ENCODE measurements at places on chromosomes 5 and 9.

GRCh38 chr9:98906273-98907040, 37.2 kb upstream of the COL15A1 start:
- DNase-seq, result no peak

GRCh38 chr9:128323212-128323730, 632 bp downstream of the COQ4 start:
- DNase-seq, result no peak

DNA sequence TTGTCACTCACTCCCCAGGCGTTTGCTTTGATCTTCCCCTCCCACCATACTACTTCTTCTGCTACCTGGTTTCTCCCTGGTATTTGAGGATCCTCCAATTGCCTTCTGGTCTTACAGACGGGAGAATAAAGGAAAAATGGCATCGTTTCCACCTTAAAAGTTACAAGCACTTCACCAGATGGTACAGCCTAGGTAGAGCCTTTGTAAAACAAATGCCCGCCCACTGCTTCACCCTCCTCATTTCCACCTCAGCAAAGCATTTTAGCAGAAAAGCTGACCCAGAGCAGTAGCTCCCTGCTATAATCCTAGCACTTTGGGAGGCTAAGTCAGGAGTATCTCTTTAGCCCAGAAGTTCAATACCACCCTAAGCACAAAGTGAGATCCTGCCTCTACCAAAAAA, 5.1 kb upstream of the ANXA2R start:
- DNase-seq, result no peak

DNA sequence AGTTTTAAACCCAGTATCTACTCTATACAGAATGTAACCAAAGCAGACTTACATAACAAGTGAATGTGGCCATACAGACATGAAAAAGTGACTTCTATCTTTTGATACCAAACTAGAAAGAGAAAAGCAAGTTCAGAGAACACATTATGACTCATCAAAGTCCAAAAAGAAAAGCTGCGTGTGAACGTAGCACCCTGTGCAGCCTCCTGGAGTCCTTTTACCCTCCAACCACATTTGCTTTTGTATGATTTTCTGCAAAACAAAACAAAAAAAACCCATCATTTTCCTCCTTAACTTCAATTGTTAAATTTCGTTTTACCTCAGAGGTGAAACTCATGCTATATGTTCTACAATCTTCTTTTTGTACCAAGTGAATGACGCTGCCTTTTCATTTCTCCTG, 2.8 kb upstream of the SMARCA2 start:
- no peak for DNase-seq

- DNase-seq, result no peak
These were observed 380.7 kb upstream of the IRX1 start for GRCh38 chr5:3214838-3215374.

DNA sequence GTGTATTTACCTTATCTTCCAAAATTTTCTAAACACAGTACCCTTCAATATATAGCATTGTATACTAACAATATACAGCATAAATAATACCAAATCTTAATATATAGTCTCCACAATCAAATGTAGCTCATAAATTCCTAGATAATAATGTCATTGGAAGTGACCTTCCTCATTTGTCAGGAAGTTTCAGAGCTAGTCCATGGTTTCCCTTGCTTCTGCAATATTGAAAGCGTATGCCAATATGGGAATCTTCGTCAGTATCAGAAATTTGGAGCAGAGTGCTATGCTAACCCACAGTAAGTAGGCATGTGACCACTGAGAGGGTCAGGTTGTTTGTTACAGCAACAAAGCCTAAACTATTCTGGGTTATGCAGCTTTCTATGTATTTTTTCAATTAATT, 774.9 kb upstream of the CDH10 start:
- DNase-seq, result no peak

GRCh38 chr5:134029156-134029555, 24.4 kb upstream of the VDAC1 start:
- DNase-seq, result no peak

GRCh38 chr5:77644371-77645157, 6.1 kb upstream of the OTP start:
- peak; percentile 57 for DNase-seq

DNA sequence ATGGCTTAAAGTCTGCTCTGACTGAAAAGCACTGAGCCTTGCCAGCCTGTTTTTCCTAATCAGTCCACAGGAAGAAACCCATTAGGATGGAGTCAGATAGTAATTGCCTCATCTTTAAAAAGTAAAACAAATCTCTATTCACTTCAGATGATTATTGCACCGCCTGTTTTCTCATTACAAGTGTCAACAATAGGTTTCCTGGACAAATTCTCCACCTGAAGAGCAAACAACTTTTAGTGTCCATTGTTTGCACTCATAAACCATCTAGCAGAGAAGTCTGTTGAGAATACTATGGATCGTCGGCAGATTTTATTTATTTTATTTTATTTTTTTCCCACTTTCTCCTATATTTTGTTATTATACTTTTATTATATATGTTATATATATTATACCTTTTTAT, 20.3 kb downstream of the C5orf63 start:
- no peak for DNase-seq

GRCh38 chr5:148145916-148146315, 22.4 kb upstream of the SPINK14 start:
- DNase-seq, result no peak

DNA sequence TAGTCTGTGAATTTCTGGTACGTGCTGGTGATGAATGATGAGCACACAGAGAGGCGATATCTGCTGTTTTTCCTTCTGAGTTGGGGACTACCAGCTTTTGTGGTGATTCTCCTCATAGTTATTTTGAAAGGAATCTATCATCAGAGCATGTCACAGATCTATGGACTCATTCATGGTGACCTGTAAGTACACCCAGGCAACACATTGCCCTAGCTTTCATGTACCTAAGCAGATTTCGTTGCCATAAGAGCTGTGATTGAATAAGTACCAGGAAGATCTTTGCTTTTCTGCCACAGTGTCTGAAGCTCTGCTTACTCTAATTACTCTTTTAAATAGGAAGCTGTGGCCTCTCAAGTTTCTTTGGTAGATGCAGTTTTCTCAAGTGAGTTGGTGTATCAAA, 397.8 kb downstream of the ARRDC3 start:
- no peak for DNase-seq

GRCh38 chr9:71748280-71748743, 20.0 kb downstream of the CEMIP2 start:
- no peak for DNase-seq

DNA sequence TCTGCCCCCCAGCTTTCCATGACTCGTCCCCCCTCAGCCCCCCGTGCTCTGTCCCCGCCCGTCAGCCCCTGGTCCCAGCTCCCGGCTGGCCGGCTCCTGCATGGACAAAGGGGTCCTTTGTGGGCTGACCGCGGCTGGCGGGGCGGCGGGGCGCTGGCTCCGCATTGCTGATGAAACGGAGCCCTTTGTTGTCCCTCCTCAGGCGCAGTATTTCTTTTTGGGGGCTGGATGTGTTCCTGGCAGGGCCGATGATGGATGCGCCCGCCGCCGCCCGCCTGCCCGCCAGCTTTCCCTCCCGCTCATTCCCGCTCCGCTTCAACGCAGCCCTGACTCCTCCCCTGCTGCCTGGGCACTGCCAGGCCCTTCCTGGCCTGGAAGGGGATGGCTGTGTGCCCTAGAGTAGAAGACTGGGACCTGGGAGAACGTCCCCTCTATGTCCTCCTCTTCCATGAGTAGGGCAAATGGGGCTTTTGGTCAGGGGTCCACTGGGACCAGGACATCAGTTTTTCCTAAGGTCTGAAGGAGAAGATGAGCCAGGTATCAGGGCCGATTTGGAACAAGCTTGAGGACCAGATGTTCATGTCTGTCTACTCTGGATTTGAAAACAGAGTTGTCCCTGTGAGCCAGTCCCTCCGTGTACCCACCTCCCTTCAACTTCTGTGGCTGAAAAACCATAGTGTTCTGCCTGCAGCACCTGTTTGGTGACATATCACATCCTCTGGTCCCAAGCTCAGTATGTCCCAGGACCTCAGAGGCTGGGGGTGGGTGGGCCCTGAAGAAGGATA, 29.0 kb downstream of the CXXC5 start:
- DNase-seq, result no peak

DNA sequence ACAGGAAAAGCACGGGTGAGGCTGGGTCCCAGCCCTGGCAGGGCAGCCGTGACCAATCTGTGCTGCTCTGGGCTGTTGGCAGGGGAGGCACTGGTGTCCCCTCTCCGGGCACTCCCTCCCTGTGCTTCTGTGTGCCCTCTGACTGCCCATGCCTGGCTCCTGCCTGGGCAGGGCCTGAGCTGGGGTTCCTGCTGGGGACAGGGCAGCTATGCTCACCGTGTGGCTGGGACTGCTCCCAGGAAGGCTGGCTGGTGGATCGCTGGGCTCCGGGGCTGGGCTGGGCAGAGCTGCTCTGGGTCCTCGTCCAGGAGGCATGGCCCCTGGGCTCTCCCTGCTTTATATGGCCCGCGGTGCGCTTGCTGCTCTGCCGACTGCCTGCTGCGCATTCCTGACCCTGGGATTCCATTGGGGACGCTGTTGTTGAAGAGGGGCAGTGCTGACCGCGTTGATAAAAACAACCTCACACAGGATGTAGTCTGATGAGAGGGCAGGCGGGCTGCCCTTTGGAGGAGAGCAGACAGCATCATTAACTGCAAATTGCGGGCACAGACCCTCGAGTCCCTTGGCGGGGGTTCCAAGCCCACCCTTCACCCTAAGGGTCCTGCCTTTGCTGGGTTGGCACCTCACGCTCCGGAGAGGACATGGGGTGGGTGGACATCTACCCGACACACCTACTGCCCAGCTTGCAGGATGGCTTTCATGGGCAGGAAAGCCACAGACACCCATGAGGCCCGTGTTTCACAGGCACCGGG, 955 bp downstream of the QRFP start:
- no peak for DNase-seq

GRCh38 chr5:129384193-129384592, 75.9 kb upstream of the ADAMTS19 start:
- DNase-seq, result no peak

GRCh38 chr9:128657344-128657704, 677 bp upstream of the DYNC2I2 start:
- DNase-seq, result no peak

DNA sequence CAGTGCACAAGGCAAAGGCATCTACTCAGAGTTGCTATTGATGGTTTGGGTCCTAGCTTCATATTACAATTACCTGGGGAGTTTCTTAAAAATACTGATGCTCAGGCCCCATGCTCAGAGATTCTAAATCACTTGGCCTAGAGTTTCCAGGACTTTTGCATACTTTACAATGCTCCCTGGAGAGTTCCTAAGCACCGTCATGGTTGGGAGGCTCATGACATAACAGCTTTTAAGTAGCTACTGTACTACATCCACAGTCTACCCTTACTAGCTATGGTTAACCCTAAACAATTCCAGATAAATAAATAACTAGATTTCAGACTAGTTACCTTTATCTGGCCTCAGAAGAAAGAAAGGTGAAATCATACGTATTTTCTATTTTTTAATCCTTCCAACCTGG, 414.4 kb downstream of the PDE4D start:
- no peak for DNase-seq

DNA sequence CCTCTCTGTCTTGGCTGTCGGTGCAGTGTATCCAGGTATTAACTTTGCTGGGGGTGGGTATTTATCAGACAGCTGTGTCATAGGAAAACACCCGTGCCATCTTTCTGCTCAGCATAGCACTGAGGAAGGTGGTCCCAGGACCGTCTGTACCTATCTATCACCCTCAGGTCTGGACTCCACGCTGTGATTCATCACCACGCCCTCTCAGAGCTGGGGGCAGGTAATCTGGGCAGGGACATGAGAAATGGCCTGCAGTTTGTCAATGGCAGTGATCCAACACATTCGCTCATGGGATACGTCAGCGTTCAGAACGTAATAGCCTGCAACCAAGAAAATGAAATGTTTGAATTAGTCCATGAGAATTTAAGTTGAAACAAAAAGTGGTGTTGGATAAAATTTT, 151.6 kb upstream of the MAP1B start:
- DNase-seq, result no peak

DNA sequence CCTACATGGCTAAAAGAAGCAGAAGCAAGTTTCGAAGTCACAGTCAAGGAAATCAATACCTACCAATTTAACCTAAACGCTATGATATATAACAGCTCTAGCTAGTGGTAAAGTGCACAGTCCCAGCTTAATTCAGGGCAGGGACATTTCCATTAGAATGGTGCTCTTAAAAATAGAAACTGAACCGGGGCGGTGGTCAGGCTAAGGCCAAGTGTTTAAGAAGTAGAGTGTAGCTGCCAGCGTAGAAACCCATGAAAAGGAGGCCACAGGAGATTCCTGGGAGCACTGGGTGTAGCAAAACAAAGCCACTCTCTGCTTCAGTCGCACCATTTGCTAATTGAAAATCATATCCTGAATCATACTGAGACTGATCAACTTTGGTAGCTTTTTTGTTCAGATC, 28.8 kb downstream of the PPIC start:
- DNase-seq, result no peak

DNA sequence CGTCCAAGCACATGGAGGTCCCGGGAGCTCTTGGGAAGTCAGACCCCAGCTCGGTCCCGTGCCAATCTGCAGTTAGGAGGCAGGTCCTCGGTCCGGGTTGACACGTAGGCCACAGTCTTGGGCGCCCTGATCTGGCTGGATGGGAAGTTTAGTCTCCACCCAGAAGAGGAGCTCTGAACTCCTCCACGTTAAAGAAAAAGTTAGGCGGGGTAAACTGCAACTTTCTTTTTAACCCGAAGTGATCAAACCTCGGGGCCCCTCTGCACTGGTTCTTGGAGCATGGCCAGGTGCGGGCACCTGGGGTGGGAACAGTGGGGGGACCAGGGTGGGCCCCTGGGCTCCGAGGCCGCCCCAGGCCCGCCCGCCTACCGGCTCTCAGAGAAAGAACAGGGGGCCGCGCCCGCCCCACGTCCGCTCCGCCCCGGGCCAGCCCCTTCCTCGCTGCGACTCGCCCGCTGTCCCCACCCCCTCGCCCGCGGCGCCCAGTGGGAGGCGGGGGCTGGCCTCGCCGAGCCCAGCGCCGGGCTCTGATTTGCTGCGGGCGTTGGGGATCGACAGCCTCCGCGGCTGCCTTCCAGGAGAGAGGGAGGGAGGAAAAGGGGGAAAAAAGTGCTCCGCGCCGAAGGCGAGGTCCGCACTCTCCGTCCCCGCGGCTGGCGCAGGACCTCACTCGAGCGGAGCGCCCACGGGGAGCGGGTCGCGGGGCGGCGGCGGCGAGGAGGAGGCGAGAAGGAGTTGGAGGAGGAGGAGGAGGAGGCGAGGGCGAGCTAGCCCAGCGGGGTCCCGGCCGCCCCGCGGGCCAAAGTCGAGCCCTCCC, at the start of gene COL5A1:
COL5A1 (plus strand) TSS at position 631 of the 817 bp plus-strand sequence. CDS start 385 bp downstream, outside the sequence.
- DNase-seq, result peak; percentile 59

- DNase-seq, result no peak
These were observed 708.7 kb downstream of the CDH9 start for GRCh38 chr5:26329562-26330189.

Data from activated CD8-positive, alpha-beta memory T cell treated with anti-CD3 and anti-CD28 coated beads, Interleukin-2, amount 50 U/mL, for 48 hours (primary cell).